Cardiac fibroblast (primary cell): ENCODE measurements at places on chromosomes 13 and 19.

DNA sequence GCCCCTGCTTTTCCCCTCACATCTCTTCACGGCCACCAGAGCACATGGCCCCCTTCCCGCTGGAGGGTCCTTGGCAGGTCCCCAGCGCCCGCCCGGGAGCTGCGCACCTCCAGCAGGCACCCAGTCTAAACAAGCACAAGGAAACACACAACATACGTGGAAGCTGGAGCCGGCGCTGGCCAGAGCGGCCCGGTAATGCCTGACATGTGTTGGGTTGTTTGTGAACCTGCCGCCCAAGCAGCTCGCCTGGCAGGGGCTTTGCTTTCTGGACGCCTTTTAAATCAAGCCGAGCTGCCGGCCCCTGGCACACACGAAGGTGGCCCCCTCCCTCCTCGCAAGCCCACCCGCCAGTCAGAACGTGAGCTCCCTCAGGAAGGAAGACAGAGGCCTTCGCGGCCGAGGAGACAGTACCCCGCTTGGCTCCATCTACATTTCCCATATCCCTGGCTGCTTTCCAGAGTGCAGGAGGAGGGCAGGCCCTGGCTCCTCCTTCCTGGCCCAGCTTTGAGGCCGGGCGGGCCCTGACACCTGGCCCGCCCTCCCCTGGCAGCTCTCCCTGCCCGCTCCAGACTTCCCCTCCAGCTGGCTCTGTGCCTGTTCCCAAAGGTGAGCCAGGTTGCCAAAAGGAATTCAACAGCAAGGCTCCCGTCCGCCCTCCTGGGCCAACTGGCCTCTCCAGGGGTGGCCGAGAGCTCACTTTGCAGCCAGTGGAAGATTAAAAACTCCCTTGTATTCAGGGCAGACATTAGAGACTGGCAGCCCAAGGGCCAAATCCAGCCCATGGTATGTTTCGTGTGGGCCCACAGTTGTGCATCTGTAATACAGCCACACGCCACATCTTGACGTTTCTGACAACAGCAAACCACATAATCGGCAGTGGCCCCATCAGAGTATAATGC lies 28.7 kb downstream of the COMP start:
- DNase-seq: peak; percentile 18

DNA sequence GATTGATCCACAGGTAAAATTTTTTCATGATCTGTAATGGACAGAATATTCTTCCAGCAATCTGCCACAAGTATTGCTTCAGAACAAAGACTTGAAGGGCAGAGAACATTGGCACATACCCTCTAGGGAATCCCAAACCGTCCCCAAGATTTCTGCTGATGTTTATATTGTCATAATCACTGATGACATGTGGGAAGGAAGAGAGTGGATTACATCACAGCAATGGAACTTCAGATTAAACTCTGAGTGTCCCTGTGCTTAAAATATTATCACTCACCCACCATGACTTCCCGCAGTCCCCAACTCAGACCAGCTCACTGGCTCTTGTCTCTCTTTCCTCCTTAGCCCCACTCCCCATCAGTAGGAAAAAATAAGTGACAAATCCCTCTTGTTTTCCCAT lies 8.5 kb upstream of the TPT1 start:
- no peak for DNase-seq

GRCh38 chr13:89695343-89696257 lies 1651.9 kb upstream of the MIR17HG start:
- DNase-seq: peak; percentile 50

- DNase-seq: no peak
These were observed 21.1 kb downstream of the FGF9 start for GRCh38 chr13:21691928-21692327.

- DNase-seq: no peak
These were observed 15.0 kb downstream of the SLC25A42 start for GRCh38 chr19:19078801-19079200.
